ENCODE measurements at places on chromosomes 11 and 22. TPM values are rescaled to one million over a fixed set of nuclear protein-coding genes. Genes with fewer than 3 reads are reported as not detected.
A peak's percentile ranks its signal among the peaks of the same experiment; 100 is the strongest.

GRCh38 chr22:41576877-41577276 is 12.8 kb downstream of the PMM1 start:
- DNase-seq = peak; percentile 69

C11orf87 gene
- total RNA-seq = not detected

- DNase-seq = no peak
These were observed 17.4 kb upstream of the PANX1 start for GRCh38 chr11:94111241-94111640.

- DNase-seq = no peak
These were observed 5.4 kb downstream of the KREMEN1 start for GRCh38 chr22:29078036-29078868.

- DNase-seq = peak; percentile 11
These were observed at the start of gene DRD4 for GRCh38 chr11:636511-637332. Gene DRD4 (plus strand): TSS chr11:637269. CDS start chr11:637305, 36 bp downstream.

FANCF gene
- total RNA-seq = 10.7 TPM

DNA sequence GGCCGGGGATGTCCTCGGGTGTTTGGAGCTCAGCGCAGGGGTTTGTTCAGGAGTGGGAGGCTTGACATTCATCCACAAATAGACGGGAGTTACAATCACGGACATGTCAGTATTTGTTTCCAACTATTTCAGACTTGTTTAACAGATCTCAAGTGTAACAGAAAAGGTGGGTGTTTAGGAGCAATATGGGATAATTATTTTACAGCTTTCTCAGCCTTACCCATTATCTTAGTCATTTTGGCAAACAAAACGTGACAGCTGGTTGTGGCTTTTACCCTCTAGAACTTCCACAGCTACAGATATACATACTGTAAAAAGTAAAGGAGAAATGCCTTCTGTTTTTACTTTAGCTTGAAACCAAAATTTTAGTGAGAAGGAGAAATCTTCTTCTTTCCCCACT is 178.7 kb upstream of the TMEM45B start:
- no peak for DNase-seq

DNA sequence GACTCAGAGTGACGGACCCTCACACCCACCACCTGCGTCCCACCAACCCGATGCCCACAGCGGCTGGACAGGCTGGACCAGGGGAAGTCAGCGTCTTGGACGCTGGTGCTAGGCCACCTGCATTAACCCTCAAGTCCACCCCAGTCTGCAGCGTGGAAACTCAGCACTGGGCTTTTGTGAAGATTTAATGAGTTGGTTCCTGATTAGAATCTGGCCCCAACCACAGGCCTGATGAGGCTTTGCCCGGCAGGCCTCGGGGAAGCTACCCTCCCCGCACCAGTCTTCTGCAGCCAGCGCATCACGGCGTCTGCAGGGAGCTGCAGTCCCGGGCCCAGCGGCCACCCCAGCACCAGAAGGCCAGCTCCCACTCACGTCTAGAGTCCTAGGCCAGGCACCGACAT is 101.0 kb downstream of the BRD1 start:
- DNase-seq = no peak

BATF2 gene
- 0.34 TPM for total RNA-seq

PPP6R3 gene
- total RNA-seq = 171 TPM

DLAT gene
- 41.6 TPM for total RNA-seq

GRCh38 chr11:3623767-3624458 is 17.9 kb downstream of the ART5 start:
- DNase-seq = no peak

DNA sequence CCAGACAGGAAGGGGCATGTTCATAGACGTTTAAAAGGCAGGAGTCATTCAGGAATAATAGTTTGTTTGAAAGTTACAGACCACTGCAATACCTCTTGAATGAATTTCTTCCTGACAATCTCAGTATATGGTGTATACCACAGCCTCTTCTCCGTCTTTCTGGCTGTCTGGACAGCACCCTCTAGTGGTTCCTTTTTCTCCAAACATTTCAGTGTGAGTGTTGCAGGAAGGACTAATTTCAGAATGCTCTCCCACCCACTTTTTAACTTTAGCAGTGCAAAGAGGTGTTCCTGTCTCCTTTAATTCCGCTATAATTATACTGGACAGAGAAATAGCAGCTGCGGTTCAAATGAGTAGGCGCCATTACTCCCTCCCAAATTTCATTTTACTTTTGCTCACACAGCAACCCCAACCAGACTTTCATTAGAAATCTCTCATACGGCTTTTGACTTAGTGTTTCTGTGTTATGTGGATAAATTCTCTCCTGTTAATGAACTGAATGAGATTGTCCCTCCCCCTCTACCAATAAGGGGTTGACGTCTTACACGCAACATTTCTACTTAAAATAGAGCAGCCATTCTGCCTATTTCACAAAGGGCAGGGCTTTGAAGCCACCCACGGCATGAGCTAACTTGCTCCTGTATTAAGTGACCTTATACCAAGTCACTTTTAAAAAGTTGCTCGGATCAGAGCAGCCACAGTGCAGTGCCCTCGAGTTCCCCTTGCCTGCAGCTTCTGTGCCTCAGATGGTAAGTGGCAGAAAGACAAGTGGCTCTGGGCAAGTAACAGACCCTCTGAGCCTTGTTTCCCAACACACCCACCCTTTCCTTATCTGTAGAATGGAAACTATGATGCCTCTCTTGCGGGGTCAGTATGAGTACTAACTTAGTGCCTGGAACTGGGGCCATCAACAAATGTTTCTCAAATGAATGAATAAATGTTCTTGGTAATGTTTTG is 368.6 kb downstream of the OPCML start:
- DNase-seq = peak; percentile 7

DNA sequence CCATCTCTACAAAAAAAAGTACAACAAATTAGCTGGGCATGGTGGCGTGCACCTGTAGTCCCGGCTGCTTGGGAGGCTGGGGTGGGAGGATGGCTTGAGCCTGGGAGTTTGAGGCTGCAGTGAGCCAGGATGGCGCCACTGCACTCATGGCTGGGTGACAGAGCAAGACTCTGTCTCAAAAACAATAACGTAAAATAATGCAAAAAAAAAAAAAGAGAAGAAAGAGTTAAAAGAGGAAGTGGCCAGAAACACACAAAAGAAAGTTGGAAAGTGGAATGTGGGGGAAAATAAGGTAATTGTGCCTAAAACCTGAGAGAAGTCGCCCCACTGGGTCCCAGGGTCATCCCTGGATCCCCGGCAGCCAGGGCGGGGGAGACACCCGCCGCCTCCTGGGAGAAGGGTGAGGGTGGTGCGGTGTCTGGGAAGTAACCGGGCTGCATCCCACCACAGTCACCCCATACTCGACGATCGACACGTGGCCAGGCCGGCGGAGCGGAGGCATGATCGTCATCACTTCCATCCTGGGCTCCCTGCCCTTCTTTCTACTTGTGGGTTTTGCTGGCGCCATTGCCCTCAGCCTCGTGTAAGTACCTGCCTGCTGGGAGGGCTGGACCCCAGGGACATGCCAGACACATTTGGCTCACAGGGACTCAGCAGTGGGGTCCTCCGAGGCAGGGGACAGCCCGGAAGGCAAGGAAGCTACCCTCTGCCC is 8.1 kb downstream of the UPK3A start:
- DNase-seq = no peak

GRCh38 chr22:41491374-41492100 is 22.6 kb downstream of the ACO2 start:
- DNase-seq = no peak

DNA sequence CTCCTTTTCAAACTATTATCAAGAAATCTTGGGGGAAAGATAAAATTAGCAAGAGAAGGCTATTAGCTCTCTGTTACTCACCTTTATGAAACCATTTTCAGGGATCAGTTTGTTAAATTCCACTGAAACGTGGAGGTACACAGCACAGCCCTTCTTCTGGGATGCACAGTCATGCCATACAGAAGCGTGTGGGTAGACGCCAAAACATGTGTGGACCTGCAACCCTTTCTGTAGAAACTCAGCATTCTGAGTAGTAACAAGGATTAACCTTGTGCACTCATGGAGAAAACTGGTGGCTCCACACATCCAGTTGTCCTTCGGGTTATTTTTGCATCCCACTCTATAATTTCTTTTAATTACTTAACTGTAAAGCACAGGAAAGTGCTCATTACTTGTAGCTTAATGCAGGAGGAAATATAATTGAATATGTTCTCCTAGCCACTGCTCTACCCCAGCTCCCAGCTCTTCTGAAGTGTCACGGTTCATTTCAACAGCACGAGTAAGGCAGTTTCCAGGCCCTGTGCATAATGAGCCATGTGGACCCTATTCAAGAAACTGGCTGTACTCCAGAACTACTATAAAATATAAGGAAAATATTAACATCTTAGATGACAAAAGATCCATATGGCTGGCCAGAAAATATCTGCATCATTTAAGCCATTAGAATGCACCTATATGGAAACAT is 26.1 kb downstream of the BDNF start:
- DNase-seq = no peak

MYRF gene
- total RNA-seq = 0.28 TPM

DNA sequence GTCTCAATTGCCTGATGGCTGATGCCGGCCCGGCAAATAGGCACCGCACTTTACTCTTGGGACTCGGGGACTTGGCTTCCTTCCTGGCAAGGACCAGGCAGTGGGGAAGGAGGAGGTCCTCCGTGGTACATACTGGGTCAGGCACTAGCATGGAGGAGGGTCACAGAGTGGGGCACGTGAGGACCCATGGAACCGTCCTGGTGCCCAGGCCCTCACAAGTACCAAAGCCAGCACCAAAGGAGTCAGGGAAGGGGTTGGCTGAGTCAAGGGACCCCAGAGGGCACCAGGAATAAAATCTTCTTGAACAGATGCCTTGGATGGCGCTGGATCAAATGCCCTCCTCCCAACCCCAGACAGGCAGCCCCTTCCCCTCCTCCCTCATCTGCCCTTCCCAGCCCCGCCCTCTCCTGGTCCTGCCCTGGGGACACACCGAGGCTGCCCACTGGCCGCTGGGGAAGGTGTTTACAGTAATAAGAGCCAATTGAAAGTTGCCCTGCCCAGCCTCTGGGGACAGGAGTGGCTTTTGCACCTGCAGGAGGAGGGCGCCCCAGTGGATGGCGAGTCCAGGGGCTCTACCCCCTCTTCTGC is 5.6 kb upstream of the CARNS1 start:
- DNase-seq = no peak

DNA sequence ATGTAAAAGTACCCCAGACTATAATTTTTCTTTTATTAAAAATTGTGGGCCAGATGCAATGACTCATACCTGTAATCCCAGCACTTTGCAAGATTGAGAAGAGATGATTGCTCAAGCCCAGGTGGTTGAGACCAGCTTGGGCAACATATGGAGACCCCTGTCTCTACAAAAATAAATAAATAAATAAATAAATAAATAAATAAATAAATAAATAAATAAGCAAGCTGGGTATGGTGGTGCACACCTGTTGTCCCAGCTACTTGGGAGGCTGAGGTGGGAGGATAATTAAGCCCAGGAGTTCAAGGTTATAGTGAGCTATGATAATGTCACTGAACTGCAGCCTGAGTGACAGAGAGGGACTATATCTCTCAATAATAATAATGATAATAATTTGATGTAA is 66.1 kb upstream of the CCDC179 start:
- DNase-seq = no peak

MFNG gene
- total RNA-seq = 228 TPM

GRCh38 chr11:122746050-122746478 is 90.5 kb downstream of the UBASH3B start:
- DNase-seq = no peak

DNA sequence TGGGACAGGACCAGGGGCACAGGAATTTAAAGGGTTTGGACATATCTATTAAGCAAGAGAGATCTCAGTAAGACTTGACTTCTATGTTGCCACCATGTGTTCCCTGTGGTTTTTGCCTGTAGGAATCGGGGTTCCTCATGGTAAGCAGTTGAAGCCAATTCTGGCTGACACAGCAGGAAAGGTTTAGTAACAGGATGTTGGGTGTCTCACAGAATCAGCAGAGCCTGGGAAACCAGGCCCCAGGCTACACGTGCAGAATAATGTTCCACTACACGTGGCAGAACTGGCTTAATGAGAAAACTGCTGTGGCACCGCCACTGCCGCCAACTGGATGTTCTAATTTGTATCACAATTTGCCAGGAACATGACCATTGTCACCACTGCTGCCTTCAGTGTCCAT is 264.6 kb upstream of the PLET1 start:
- DNase-seq = no peak

DNA sequence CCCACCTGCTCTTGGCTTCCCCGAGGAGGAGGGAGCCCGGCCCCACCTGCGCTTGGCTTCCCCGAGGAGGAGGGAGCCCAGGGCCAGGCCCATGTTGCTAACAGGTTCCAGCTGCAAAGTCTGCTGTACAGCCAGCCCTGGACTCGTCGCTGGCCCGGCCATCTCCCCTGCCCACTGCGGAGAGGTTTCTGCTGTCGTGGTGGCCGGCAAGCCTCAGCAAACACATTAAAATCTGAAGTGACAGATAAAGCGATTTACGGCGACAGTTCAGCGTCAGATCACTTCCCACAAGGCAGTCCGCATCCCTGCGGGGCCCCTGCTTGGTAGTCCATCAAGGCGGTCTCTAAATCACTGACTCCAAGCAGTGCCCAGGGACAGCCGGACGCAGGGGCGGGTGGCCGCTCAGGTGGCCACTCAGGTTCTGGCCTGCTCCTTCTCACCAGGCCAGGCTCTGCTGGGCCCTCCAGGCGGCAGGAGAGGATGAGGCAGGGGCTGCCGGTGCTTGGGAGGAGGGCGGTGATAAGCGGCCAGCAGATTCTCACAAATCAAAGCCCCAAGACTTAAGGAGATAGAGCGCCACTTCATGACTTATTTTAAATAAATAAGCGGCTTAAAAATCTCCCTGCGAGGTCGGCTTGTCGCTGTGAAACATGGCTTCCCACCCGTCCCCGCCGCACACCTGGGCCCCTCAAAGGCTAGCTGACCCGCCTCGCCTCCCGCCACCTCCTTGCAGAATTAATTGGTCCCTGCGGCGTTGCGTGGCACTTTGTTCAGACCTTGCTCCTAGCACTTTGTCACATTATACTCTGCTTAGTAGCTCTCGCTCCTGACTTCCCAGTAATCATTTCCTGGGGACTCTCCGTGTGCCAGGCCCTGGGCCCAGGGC is 21.1 kb downstream of the MACROD1 start:
- no peak for DNase-seq

DNA sequence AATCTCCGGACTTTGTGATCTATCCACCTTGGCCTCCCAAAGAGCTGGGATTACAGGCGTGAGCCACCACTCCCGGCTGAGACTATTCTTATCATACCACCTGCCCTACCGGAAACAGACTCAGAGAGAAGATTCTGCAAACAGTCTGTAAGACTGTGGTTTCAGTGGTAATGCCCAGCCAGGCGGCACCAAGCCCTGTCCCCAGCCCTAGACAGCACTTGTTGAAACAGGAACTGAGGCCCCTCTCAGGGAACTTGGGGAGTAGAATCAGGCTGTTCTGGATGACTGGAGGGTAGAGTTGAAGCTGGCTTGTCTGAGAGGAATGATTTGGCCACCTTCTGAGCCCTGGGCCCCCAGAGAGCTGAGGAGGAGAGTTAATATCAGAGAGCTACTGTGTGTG is 1.3 kb upstream of the INSC start:
- no peak for DNase-seq

SCUBE1 gene
- not detected for total RNA-seq
